Activated CD4-positive, alpha-beta T cell treated with anti-CD3 and anti-CD28 coated beads for 48 hours (primary cell): ENCODE measurements at places on chromosomes 13 and 19.

GRCh38 chr13:109778102-109778542 lies 8.3 kb downstream of the IRS2 start:
- no peak for DNase-seq

DNA sequence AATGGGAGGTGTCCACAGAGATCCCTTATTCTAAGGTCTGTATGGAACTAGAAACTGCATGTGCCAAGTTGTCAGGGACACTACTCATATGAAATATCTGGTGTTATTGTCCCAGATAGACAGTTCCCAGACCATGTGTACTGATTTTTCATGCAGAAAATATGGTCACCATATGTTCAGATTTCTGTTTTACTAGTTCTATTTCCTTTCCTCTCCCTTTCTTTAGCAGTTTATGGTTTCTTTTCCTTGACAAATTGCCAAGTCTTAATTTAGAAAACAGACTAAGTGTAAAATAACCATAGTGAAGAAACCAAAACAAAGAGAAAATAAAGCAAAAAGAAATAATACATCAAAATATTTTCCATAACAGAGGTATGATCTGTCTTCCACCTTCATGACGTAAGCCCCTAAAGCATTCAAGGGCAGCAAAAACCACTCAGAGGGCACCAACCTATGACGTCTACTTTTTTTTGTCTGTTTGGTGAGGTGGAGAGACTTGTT lies 248.5 kb downstream of the KCTD12 start:
- no peak for DNase-seq

GRCh38 chr13:46596466-46596865 lies 43.5 kb downstream of the LRCH1 start:
- DNase-seq = no peak

GRCh38 chr19:31354799-31355664 lies 5.8 kb upstream of the TSHZ3 start:
- no peak for DNase-seq

DNA sequence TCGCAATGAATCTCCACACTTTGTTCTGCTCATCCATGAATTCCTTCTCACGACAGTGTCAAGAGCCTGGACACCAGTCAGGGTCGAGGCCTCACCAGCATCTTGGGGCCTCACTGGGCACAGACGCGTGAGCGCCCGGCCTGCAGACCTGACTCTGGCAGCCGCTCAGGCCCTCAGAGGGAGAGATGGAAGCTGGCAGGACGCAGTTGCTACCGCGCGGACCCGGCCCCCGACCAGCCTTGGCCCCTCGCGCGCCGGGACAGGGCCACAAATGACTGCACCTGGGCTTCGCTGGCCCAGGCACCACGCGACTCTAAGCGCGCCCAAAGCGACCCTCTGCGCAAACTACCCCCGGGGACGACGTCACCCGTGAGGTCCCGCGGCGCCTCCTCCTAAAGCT lies 937 bp upstream of the USP29 start:
- no peak for DNase-seq

DNA sequence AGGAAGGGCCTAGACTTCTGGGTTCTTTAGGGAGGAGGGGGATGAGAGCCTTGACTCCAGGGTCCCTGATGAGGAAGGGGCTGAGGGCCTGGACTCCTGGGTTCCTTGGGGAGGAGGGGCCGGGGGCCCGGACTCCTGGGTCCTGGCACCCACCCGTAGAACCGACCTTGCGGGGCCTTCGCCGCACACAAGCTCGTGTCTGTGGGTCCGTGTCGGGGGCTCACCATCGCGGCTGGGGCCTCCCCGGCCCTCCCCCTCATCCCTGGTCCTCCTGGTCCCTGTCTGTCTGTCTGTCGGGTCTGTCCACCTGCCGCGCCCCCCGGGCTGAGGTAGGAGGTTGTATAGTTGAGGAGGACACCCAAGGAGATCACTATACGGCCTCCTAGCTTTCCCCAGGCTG lies 662 bp upstream of the SPACA6 start:
- DNase-seq = no peak

DNA sequence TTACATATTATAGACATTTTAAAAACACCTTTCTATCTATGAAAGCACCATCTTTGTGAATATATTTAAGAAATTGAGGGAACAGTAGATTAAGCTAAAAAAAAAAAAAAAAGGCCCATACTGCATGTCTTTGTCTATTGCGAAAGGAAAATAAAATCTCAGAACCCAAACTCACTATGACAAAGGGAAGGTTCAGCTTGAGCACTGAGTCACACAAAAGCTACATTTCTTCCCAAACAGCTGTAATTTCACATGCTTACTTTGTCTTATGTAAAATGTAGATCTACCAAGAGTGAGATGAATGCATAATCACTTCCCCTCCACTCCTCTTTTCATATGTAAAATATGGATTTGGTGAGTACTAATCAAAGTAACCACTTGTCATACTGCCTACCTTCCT lies 640.1 kb upstream of the KLF12 start:
- DNase-seq = no peak

GRCh38 chr13:58884353-58885209 lies 1253.0 kb downstream of the PCDH17 start:
- DNase-seq = no peak

GRCh38 chr13:41562083-41562482 lies 104.7 kb downstream of the RGCC start:
- no peak for DNase-seq

- DNase-seq = no peak
Observed at GRCh38 chr13:106295971-106296370, 239.5 kb downstream of the EFNB2 start.

DNA sequence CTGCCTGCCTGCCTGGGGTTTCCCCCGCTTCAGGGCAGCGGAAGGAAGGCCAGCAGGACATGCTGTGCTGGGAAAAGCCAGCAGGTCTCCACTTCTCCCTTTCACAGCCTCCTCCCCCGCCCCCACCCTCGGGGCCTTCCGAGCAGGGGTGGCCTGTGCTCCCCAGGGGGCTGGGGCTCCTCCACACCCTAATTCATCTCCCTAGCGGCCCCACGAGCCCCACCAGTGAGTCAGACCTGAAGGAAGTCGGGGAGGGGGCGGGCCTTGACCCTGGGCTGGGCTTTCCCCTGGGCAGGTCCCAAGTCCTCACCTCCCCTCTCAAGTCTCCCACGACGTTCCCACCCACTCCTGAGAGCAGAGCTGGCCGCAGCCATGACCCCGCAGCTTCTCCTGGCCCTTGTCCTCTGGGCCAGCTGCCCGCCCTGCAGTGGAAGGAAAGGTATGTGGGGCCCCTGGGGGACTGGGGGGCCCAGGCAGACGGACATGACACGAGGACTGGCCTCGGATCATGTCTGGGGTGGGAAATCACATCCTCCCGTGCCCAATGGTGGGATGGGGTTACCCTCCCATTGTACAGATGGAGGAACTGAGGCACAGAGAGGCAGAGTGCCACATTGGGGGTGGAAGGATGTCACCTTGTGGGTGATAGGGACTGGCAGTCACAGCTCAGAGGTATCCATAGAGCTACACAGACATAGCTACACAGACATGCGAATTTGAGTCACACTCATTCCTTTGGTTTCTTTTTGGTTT lies at the start of gene EBI3:
Gene EBI3, plus strand, starts transcription at position 345 of the 753 bp plus-strand sequence. Its CDS starts 28 bp downstream, at position 373.
- peak; percentile 68 for DNase-seq

DNA sequence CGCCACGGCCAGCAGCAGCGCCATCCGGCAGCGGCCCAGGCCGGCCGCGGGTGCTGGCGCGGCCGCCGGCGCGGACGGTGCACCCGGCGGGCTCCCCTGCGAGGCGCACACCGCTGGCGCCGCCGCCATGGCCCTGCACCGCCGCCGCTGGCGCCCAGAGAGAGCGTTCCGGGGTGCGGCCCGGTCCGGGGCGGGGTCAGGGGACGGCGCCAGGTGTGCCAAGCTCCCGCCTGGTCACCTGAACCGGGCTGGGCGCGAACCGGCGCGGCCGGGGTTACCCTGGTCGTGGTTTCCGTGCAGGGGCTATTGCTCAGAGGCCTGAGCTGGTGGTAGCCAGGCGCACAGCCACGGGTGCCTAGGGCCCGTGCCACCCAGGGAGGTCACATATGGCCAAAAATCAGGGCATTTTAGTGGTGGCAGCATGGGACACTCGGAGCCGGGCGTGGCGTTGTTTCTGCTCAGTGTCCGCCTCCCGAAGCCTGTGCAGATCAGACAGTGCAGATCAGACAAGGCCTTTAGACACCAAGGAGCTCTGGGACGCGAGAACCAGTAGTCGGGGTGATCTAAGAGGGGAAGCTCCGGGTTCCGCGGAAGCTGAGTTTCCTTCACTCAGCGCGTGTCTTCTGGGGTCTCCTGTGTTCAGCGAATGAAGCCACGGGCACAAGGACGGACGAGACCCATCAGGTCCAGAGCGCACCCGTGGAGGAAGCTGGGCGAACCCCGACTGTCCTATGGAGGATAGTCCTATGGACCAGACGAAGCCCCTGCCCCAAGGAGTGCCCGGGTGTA lies at the start of gene TMEM238:
Gene TMEM238, minus strand, starts transcription at position 162 of the 789 bp plus-strand sequence. Its CDS starts 33 bp downstream, at position 129.
- DNase-seq = peak; percentile 51

DNA sequence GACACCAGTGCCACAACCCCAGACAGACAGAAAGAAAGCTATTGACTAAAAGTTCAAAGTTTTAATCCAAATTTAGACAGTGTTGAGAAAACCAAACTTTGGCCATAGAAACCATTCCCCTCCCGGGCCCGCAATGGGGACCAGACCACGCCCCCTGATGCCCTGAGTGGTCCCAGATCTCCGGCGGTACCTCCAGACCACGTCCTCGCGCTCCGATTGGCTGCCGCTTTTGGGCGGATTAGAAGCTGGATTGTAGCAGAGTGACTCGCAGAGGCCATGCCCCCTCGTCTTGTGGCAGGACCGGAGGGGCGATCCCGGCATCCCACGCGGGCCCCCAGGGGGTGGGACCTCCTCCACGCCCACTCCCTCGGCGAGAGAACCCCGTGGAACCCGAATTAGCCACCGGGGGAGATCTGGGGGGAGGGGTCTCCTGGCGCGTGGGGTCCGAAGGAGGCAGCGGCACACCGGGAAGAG lies 797 bp upstream of the HSD17B14 start:
- peak; percentile 84 for DNase-seq

DNA sequence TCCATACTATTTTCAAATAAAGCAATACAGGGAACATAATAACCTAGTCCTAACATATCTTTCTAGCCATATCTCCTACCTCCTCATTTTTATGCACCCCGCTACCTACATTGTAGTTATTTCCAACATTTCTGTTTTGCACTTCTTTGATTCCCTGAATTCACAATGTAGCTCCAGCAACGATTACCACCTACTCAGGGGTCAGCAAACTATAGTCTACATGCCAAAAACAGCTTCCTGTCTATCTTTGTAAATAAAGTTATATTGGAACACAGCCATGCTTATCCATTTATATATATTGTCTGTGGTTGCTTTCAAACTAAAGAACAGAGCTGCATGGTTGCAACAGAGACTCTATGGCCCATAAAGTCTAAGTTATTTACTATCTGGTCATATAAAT lies 16.7 kb downstream of the MYCBP2 start:
- DNase-seq = no peak

GRCh38 chr19:3536429-3537100 lies 2.4 kb upstream of the TEKTIP1 start:
- no peak for DNase-seq

GRCh38 chr19:8700956-8701355 lies 2.4 kb upstream of the ACTL9 start:
- DNase-seq = no peak

- DNase-seq = peak; percentile 91
Observed at GRCh38 chr19:41887711-41888382, 4.9 kb downstream of the ARHGEF1 start.

DNA sequence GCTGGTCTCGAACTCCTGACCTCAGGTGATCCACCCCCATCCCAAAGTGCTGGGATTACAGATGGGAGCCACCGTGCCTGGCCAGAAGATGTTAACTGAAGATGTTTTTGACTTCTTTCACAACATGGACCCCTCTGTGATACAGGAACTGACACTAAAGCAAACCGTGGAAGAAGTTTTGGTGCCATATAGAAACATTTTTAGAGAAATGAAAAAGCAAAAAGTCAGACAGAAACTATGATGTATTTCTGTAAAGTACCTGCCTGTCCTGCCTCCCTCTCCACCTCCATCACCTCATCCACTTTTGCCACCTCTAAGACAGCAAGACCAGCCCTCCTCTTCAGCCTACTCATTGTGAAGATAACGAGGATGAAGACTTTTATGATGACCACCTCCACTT lies 11.3 kb downstream of the FBXO27 start:
- DNase-seq = no peak

DNA sequence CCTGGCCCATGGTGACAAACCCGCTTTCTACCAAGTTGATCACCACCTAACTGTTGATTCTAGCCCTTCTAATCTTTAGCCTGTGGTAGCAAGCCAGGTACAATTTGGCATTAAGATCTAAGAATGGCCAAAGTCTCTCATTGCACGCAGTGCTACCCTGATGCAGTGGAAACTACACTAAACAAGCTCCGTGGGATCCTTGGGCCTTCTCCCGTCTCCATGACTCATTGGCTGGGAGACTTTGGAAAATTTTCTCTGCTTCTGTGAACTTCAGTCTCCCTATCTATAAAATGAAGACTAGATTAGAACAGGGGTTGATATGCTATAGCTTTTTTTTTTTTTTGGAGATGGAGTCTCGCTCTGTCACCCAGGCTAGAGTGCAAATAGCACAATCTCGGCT lies 223.0 kb downstream of the TSHZ3 start:
- DNase-seq = no peak

DNA sequence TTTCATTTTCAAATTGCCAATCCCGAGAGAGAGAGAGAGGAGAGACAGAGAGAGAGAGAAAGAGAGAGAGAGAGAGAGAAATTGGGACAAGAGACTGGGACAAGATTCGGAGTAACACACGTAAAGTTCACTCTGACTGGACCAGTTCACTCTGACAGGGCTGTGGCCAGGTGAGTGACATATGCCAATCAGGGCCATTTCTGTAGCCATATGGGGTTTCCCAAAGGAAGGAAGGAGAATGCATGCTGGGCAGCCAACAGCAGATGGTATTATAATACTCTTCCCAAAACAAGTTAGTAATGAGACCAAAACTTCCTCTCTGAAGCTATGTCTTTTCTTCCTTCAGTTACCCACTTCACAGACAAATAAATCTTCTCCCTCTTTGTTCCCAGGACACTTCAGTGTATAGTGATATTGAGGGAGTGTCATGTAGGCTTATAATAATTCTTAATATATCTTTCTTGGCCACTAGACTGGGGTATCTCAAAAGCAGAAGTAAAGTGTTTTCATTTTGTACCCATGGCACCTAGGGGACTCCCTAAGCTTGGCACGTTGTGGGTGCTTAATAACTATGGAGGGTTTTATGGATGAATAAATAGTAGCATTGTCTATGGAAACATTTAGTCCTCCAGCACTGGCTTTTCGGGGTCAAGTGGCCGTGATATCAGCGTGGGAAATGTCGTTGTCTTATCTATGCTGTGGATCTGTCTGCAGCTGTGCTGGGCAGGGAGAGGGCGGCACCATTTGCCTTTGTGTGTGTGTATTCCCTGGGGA lies 51.6 kb downstream of the SERP2 start:
- DNase-seq = no peak
